ENCODE measurements at places on chromosomes 1 and 21.
A peak's percentile ranks its signal among the peaks of the same experiment; 100 is the strongest.

GRCh38 chr1:198530953-198531352 lies 9.5 kb downstream of the ATP6V1G3 start:
- no peak for DNase-seq

- no peak for DNase-seq
Measured at GRCh38 chr1:185108321-185108720, 48.4 kb downstream of the TRMT1L start.

GRCh38 chr1:216983823-216984222 lies 260.6 kb upstream of the ESRRG start:
- DNase-seq: no peak

DNA sequence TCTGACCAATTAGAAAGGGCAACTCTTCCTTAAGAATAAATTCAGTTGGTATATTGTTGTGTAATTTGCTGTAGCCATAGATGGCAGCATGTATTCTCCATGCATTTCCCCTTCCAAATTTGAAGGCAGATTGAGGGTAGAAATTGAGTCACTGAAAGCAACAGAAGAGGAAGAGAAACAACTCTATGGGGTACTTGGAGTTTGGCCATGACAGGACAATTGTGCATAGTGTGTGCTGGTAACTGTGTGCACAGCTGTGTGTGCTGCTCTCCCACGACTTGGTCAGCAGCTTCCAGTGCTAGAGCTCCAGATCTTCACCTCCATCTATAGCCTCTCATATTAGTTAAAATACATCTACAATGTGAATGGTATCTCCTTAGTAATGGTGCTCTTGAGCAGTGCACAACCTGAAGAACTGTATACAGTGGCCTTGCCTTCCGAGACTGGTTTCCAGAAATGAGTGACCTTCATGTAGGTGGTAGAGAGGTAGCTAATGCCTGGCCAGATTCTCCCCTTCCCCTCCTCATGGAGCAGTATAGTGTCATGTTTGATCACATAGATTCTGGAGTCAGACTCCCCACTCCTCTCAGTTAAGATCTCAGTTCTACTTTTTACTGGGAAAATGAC lies 882 bp upstream of the FCAMR start:
- DNase-seq: no peak

DNA sequence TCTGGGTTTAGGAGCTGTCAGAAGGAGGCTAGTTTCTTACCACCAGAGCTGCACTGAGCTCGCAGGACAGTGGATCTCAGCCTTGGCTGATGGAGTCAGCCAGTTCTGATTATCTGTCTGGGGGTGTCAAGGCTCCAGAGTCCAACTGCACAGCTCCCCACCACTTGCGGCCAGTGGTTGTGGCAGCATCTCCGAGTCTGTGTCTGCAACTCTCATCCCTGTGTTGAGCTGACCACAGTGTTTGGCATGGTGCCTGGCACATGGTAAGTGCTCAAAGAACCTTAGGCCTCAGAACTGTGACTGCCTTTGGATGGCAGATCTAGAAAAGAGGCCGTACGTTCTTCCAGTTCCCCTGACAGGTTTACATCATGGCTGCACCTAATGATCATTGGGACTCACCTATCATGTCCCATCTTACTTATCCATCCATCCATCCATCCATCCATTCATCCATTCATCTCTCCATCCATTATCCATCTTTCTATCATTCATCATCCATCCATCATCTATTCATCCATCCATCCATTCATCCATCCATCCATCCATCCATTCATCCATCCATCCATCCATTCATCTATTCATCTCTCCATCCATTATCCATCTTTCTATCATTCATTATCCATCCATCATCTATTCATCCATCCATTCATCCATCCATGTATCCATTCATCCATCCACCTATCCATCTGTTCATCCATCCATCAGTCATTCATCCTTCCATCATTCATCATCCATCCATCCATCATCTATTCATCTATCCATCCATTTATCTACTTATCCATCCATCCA lies 114.5 kb downstream of the CRYAA start:
- DNase-seq: no peak

DNA sequence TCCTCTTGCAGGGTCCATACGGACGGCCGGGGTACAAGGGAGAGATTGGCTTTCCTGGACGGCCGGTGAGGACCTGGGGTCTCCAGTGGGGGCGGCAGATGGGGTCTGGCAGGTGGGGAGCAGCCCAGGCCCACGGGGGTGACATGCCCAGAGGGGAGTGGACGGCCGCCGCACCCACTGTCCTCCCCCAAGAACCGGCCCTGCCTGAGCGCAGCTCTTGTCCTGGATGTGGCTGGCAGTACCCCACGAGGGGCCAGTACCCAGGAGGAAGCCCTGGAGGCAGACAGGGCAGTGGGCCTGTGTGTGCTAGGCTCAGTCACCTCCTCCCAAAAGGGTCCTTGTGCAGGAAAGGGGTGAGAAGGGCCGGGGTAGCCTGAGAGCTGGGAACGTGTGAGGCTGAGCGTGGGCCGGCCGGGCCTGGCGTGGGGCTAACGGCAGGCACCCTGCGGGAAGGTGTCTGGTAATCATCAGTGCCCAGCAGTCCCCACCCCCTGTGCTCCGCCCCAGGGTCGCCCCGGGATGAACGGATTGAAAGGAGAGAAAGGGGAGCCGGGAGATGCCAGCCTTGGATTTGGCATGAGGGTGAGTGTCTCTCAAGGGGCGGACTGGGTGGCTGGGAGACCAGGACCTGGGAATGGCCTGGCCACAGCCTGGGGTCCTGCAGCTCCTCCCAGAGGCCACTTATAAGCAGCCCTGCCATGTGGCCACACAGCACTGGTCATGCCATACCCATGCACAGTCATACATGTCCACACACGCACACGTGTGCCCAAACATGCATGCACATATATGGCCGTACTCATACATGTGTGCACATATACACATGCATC lies 47.2 kb downstream of the SLC19A1 start:
- no peak for DNase-seq

DNA sequence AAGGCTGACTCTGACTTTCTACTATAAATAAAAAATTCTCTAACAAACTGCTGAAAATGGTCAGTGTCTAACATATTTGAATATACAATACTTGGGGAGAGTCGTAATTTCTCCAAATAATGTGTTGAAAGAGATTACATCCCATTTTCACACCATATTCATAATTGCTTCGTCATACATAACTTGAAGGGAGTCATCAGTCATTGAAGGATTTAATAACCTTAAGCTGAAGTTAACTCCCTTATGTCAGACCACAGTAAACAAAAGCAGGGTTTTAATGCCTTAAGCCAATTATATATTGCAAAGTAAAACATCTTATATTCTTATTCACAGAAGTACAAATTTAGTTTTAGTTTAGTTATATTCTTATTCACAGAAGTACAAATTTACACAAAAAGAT lies 129.9 kb downstream of the RERE start:
- DNase-seq: no peak

GRCh38 chr1:67708606-67709005 lies 23.6 kb downstream of the GADD45A start:
- DNase-seq: no peak

GRCh38 chr1:150613061-150613920 lies 16.1 kb downstream of the ENSA start:
- peak; percentile 33 for DNase-seq

GRCh38 chr1:198656500-198656932 lies 17.7 kb downstream of the PTPRC start:
- DNase-seq: peak; percentile 71

DNA sequence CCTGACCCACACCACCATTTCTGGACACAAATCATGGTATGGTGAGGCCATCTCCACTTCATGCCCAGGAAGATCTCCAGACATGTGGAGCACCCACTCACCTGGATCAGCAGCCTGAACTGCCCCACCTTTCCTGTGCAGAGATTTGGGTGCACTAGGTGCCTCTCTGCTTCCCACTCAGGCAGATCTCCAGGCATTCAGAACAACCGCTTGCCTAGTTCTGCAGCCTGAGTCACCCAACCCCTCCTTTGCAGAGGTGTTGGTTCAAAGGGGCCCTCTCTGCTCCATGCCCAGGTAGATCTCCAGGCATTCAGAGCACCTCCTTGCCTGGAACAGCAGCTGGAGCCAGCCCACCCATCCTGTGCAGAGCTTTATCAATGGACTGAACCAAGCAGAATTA lies 620.8 kb downstream of the LRRIQ3 start:
- no peak for DNase-seq
